NCI-H2107 (cell line): ENCODE measurements at places on chromosomes 16 and 17.

- no peak for DNase-seq
Observed at GRCh38 chr17:77190576-77190975, 49.8 kb downstream of the SEC14L1 start.

DNA sequence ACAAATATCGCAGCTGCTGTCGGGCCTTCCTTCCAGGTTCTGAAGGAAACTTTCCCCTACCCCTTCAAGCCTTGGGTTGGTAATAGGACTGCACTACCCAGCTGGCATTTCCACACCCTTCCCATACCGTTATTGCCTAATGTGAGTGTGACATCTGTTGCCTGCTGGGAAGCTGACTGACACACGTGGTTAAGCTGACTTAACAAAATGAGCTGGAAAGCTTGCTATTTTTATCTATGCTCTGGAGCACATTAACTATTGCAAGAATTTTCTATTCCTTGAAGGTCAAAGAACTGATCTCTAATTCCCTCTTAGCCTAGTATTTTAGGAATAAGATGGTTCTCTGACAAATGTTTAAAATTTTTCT is 79.5 kb downstream of the PMP22 start:
- no peak for DNase-seq

- no peak for DNase-seq
Observed at GRCh38 chr16:31052114-31052513, 18.8 kb downstream of the STX4 start.

GRCh38 chr17:72244494-72244893 is 123.7 kb downstream of the SOX9 start:
- DNase-seq, result no peak

DNA sequence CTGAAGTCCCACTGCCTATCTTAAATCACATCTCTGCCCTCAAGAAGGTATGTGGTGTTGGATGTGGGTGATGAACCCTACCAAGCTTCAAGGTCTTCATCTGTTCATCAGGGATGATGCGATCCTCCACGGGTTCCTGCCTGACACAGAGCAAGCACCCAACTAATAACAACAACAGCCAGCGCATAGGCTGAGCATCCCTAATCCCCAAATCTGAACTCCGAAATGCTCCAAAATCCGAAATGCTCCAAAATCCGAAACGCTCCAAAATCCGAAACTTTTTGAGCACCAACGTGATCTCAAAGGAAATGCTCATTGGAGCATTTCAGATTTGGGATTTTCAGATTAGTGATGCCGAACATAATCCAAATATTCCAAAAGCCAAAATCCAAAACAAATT is 238.9 kb upstream of the SDK2 start:
- no peak for DNase-seq

DNA sequence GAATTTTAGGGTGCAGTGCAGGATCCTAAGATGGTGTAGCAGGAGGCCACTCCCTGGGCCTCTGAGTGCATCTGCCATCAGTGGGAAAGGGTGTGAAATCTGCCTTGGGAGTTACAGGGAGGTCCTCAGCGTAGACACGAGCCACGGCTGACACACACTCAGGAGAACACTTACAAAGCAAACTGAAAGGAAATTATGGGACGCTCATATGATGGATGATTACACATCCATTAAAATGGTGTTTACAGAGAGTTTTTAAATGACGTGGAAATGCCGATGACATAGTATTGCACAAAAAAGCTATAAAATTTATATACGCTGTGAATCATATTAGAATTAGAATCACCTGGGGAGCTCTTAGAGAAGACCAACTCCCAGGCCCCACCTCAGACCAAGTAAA is 175.2 kb downstream of the CCDC182 start:
- no peak for DNase-seq

GRCh38 chr16:86525696-86526095 is 15.4 kb downstream of the FOXF1 start:
- DNase-seq, result no peak

- peak; percentile 27 for DNase-seq
Observed at GRCh38 chr17:48636177-48637018, 10.2 kb upstream of the HOXB9 start.

- no peak for DNase-seq
Observed at GRCh38 chr17:14118951-14119350, 49.6 kb downstream of the COX10 start.

DNA sequence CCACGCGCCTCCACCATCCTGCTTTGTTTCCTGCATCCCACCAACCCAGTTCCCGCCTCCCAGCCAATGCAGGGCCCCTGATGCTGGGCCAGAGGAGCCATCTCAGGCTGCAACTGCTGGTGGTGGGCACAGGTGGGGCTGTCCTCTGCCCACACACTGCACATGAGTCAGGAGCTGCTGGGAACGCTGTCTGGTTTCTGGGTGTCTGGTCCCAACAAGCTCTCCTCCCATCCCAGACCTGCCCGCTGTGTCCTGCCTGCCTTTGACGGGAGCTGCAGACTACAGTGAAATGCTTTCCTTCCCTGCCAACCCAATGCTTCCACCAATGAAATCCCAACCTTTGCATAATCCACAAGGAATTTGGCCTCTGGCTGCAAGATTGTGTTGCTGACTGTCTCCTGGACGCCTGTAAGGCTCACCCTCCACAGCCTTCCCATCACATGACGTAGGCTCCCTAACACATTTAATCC is 98.9 kb downstream of the N4BP1 start:
- no peak for DNase-seq

- no peak for DNase-seq
Observed at GRCh38 chr17:79255926-79256585, 181.4 kb downstream of the ENGASE start.

- no peak for DNase-seq
Observed at GRCh38 chr16:64731891-64732290, 390.0 kb downstream of the CDH11 start.

DNA sequence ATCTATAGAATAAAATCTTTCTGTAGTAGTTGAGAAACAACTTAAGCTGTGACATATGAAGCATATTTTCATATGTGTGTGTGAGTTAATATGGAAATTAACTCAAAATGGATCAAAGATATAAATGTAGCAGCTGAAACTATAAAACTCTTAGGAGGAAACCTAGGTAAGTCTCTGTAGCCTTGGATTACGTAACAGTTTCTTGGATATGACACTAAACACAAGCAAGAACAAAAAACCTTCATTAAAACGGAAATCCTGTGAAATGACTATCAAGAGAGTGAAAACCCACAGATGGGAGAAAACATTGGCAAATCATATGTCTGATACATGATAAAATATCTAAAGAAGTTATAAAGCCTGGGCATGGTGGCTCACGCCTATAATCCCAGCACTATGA is 104.4 kb downstream of the VPS53 start:
- DNase-seq, result no peak

DNA sequence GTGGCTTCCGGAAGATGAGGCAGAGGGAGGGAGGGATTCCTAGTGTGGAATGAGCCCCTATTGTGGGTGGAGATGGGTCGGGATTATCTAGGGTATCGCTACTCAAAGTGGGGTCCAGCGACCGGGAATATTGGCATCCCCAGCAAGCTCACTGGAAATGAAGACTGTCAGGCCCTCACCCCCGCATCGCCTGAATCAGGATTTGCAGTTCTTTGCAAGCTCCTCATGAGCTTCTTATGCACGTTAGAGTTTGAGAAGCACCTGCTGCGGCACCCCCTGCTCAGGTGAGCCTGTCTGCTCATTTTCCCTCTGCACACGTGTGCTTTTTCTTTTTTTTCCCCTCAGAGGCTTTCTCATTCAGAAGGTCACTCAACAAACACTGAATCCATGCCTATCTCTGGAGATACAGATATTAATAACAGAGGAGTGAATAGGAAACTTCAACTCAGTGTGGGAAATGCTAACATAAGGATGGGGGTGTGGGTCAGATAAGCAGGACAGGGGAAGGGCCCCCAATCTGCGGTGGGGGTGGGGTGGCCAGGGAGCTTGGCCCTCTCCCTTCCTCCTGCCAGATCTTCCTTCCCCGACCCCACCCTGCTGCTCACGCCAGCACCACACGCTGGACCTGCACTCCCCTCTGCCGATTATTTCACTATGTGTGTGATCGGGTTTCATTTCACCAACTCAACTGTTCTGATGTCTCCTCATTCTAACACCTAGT is 67.7 kb upstream of the NFAT5 start:
- no peak for DNase-seq

DNA sequence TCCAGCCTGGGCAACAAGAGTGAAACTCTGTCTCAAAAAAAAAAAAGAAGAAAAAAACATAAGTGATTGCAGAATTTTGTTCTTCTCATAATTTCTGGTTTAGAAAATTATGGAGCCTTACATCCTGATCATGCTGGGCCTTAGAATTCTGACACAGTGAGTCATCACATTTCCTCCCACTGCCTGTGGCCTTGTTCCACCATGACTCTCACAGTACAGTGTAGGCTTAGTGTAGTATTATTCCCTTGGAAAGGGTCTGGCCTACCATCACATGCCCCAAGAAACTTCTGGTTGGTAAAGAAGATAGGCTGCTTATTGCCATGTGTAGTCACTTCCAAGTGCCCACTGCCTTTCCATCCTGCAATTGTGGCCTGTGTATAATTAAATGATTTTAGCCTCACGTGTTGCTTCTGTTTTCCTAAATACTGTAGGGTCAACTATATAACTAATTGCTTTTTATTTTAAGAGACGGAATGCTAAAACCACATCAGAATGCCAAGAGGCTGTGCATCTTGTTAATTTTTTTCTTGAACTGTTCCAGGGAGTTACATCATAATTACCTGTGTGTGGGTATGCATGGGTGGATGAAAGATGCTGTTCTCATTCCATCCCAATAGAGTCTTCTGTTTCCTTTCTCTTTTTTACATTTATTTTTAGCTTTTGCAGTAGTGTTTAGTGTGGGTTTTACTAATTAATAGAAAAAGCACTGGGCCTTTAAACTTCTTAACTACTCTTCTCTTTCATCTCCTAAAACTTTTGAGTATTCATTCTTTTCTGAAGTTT is 25.9 kb downstream of the OGFOD1 start:
- DNase-seq, result no peak

- no peak for DNase-seq
Observed at GRCh38 chr17:50013079-50013478, 18.1 kb upstream of the DLX3 start.

GRCh38 chr17:58325976-58326468 is 2.6 kb downstream of the TSPOAP1 start:
- no peak for DNase-seq

GRCh38 chr17:47739150-47739549 is 6.1 kb downstream of the TBX21 start:
- no peak for DNase-seq

DNA sequence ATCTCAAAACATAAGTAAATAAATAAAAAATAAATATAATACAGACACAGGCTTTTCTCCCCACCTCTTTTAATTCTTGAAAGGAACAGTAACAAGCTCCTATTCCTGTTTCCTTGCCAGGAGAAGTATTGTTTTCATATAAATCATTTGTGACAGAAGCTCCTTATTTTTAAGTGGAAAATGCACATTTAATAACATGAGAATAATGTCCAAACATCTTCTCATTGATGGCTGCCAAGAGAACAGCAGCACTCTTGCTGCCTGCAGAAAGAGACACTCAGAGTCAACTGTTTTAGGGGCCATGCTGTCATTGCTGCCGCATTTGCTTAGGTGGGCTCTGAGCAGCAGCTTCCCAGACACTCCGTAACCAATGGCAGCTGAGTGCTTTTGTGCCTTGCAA is 580.1 kb downstream of the WWOX start:
- no peak for DNase-seq

- DNase-seq, result no peak
Observed at GRCh38 chr17:56781906-56782305, 51.8 kb downstream of the C17orf67 start.

- DNase-seq, result no peak
Observed at GRCh38 chr16:60329108-60329507, 1595.0 kb upstream of the GOT2 start.
